Left renal cortex interstitium (tissue), 4 donors: ENCODE measurements at places on chromosomes 5 and 9. TPM values are rescaled to one million over a fixed set of nuclear protein-coding genes. Genes with fewer than 3 reads are reported as not detected.

DNA sequence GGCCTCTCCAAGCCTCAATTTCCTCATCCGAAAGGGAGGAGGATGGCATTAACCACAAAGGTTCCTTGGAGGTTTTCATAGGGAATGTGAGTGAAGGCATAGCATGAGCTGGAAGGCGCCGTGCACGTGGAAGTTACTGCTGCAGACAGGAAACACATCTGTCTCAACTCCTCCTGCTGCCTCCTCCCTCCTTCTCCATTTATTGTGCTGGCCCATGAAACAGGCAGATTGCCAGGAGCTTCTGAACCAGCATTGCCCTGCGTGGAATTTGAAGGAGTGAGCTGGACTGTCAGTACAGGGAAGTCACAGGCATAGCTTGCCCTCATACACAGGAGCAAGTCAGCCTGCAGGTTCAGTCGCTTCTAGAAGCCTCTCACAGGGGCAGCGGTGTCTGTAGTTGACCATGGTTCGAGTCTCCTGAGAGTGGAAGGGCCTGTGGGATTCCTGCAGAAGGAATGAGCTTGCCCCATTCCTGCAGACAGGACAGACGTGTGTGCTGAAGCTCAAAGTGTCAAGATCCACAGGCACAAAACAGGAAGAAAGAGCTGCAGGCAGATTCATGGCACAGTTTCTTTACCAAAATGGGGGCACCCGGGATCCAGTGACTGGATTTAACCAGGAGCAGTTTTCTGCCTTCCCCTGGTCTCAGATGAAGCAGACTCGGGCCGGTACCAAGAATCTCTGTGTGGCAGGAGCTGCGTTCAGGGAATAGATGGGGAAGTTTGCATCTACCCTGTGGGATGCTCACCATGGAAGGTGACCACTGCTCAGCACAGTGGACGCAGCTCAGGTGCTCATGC, 48.7 kb upstream of the CTSL start:
- no peak for DNase-seq

DNA sequence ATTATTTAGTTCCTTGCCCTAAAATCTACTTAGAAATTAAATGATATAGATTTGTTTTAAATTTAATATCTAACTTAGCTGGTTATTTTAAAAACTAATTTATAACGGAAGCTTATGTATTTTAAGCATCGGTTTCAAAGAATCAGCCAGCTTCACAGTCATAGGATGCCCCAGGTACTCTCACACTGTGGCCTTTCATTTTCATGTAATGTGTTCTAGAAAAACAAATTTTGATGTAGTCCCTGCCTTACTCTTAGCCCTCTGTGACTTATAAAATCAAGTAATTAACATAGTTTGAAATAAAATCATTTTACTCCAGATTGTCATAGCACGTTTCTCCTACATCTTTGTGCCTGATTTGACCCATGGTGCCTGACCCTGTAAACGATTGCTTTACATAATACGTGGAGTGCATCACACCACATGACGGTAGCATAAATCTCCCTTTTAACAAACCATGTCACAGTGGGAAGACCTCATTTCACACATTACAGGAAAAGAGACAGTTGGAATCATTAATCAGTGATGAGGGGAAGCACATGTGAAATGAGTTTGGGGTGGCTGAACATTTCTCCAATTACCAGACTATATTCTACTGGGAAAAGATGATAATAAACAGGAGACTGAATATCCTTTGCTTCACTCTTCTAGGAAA, 731.5 kb upstream of the CDH9 start:
- no peak for DNase-seq

GRCh38 chr5:903756-904096, 11.0 kb downstream of the TRIP13 start:
- DNase-seq = no peak

- DNase-seq = no peak
These were observed 16.4 kb upstream of the PPP1R26 start for GRCh38 chr9:135463140-135463539.

- no peak for DNase-seq
These were observed 261.5 kb downstream of the TLE1 start for GRCh38 chr9:81427870-81428269.

DNA sequence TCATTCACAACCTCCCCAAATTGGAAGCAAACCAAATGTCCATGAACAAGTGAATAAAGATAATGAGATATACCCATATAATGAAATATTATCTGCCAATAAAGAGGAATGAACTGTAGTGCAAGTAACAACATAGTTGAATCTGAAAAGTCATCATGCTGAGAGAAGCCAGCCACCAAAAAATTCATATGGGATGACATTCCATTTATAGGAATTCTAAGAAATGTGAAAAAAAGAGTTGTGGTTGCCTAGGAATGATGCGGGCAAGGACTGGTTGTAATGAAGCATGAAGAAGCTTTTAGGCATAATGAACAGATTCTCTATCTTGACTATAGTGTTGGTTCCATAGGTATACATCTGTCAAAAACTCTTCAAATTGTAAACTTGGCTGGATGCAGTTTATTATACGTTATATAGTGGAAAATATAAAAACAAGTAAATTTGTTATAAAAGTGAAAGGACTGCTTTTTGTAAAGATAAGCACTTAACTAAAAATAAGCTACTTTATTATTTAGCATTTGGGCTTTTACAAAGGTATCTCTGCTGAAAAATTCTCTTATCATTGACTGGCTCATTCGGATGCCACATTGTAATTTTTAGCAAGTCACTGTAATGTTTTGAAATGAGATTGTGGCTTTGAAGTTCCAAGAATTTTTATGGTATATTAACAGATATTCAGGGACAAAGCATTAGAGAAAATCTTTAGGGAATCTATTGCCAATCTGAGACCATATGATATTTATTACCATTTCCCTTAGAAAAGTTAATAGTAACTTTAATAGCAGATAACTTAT, 21.2 kb upstream of the TTC23L start:
- DNase-seq = no peak

GRCh38 chr5:21919414-21920022, 933.6 kb downstream of the CDH12 start:
- DNase-seq = no peak

DNA sequence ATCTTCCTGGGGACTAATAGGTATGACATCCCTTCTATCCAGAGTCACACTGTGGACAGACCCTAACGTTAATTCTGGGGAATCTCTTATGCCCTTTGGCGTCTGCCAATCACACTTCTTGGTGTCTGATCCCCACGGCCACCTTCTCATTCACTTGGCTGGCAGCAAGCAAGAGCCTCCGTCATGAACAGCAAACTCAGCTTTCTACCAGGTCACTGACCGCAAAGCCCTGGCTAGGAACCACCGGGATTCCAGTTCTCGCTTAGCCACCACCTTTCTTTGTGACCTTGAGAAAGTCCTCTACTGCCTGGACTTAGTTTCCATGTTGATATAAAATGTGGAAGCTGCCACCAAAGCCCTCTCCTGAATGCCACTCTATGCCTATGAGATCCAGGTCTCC, 67.7 kb upstream of the FCN1 start:
- DNase-seq = no peak

DNA sequence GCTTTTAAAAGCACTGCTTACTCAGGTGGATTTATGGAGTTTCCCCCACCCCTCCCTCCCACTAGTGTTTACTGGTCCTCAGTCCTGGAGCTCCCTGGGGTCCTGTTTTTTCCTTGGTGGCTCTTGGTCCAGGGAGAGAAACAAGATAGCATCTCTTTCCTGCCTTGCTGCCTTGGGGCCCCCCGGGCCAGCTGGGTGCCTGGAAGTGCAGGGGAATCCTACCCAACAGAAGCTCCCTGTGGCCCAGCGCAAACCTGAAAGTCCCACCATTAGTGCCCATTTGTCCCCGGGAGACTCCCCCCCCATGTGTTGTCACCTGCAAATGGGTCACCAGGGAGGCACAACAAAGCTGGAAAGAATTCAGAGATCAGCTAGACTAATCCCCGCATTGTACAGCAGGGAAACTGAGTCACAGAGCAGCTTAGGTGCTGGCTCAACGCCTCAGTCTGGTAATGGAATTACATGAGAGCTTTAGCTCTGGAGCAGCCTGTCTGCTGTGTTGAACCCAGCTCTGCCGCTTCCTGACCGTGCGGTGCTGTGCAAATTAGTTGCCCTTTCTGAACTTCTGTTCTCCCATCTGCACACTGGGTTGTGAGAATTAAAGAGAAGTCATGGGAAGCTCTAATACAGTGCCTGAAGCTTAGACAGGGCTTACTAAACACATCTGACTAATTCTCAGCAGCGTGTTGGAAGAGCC, 38.2 kb downstream of the DAB2IP start:
- DNase-seq = no peak

GRCh38 chr5:173751266-173751600, 134.8 kb upstream of the BOD1 start:
- no peak for DNase-seq

DNA sequence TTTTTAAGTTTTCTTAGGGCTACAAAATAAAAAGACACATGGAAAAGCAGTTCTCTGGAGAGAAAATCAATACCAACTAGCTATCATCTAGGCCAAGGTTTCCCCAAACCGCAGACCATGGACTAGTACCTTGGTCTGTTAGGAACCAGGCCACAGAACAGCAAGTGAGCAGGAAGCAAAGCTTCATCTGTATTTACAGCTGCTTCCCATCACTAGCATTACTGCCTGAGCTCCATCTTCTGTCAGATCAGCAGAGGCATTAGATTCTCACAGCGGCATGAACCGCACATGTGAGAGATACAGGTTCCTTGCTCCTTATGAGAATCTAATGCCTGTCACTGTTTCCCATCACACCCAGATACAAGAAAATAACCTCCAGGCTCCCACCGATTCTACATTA, 1907.6 kb upstream of the ACO1 start:
- DNase-seq = no peak

GRCh38 chr9:87276851-87277261, 220.8 kb upstream of the DAPK1 start:
- no peak for DNase-seq

DNA sequence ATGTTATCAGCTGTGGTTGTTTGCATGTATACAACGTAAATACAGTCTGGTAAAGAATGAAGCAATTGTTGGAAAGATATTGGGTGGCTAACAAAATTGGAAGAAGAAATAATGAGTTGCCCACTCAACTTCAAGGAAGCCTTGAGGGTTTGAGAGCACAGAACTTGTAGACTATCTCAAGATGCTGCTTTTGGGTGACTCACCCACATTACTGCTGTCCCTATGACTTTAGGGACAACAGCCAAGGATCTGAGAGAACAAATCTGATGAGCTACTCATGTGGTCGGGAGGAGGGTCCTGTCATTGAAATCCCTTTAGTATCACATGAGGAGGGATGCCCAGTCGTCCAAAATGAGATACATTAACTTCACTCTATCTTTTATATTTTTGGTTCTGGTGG, 261.8 kb downstream of the GAS1 start:
- no peak for DNase-seq

- no peak for DNase-seq
These were observed 109.5 kb downstream of the SNCAIP start for GRCh38 chr5:122421374-122422079.

DNA sequence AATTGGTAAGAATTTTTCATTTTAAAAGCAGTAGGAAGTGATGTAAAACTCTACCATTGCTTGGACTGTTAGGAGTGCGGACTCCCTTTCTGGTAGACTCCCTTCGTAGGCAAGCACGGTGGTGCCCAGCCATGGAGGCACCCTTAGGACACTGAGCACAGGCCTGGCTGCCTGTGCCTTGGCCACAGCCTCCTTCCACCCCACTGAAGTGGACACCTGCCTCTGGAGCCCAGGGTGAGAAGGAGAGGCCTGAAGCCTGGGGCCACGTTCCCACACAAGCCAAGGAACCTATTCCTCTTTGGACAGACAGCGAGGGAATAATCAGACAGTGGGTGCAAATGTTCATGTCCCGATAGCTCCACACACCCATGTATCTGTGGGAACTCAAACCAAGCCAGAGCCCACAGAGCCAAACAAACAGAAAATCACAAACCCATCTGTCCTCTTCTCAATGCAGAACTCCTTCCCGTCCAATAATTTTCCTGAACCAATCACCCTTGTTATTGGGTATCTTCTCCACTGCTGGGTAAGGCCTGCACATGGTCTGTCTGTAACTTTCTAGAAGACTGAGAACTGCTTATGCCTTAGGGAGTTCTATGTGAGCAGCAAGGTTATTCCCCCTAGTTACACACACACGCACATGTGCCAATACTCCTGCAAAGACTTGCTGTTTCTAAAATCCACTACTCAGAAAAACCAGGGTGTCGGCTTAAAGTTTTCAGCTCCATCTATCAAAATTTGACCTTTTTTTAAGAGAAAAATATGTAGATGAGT, 45.2 kb downstream of the UBE2QL1 start:
- no peak for DNase-seq

DNA sequence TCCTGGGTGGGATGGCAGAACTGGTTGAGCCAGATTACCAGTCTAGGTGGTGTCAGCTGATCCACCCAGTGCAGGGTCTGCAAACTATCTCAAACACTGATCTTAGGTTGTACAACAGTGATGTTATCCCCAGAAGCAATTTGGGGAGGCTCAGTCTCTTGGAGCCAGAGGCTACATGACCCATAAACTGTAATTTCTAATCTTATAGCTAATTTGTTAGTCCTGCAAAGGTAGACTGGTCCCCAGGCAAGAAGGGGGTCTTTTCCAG, 5.3 kb upstream of the ZNF366 start:
- DNase-seq = no peak

- no peak for DNase-seq
These were observed 15.3 kb downstream of the BICD2 start for GRCh38 chr9:92749071-92749933.

DNA sequence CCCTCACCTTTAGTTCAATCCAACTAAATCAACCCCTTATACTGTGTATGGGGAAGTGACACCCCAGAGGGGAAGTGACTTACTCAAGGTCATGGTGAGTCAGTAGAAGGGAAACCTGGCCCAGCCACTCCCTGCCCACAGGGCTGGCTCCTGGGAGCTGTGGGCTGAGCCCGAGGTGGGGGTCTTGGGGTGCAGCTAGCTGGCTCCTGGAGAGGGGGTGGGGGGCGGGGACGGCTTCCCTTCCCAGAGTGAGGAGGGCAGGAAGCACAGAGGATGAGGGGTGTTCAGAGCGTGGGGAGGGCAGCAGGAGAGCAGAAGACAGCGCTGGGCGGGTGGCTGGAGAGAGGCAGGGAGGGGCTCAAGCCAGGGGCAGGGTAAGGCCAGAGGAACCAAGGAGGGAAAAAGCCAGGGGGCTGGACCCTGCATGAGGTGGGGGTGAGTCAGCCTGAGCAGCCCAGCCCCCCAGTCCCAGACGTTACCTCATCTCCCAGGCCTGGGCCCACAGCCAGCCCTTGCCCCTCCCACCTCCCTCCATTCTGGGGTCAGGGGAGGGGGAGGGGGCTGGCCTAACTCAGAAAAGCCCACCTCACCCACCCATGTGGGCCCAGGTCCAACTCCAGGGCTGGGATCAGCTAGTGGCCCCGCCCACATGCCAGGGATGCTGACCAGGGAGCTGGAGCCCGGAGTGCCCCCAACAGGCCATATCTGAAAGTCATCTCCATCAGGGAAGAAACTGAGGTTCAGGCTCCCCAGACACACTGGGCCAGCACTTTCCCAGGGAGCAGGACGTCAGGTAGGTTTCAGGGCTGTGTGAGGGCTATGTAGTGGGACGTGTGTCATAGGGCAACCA, 2.8 kb downstream of the PDLIM7 start:
- DNase-seq = no peak

The SCGB3A1 gene
- polyA plus RNA-seq = 1.8 TPM

The FBXW2 gene
- 39.9 TPM for polyA plus RNA-seq

The ZFP37 gene
- 11.7 TPM for polyA plus RNA-seq

The LCN15 gene
- polyA plus RNA-seq = 0.14 TPM

The RPL35 gene
- 1,347 TPM for polyA plus RNA-seq

The CORO2A gene
- polyA plus RNA-seq = 2.8 TPM

The ZDHHC21 gene
- polyA plus RNA-seq = 14.5 TPM

The FAF2 gene
- polyA plus RNA-seq = 47.2 TPM

The CAVIN4 gene
- 3.7 TPM for polyA plus RNA-seq

The IL4 gene
- polyA plus RNA-seq = not detected

The MAP1B gene
- 19.7 TPM for polyA plus RNA-seq
